ENCODE measurements at places on chromosomes 1 and 21.

GRCh38 chr1:203035111-203036000 lies 9.1 kb downstream of the PPFIA4 start:
- no peak for DNase-seq

DNA sequence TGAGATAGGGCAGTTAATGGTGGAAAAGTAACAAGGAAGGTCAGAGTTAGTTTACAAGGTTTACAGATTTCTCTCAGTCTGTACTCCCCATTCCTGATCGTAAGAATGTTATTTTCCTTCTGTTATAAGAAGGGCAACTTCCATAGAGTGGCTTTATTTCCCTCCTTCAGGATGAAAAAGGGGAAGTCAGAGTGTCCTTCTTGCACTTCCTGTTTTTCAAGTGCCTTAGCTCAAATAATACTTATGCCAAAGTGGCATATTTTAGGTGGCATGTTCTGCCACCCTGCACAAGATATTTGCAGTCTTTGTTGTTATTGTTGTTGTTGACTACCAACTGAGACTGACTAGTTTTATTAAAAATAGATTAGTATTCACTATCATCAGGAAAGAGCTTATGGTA lies 730.7 kb upstream of the ADGRL4 start:
- DNase-seq, result no peak

GRCh38 chr1:119310301-119310700 lies 58.3 kb upstream of the HAO2 start:
- no peak for DNase-seq

GRCh38 chr1:35611655-35612054 lies 29.7 kb downstream of the PSMB2 start:
- DNase-seq, result no peak

DNA sequence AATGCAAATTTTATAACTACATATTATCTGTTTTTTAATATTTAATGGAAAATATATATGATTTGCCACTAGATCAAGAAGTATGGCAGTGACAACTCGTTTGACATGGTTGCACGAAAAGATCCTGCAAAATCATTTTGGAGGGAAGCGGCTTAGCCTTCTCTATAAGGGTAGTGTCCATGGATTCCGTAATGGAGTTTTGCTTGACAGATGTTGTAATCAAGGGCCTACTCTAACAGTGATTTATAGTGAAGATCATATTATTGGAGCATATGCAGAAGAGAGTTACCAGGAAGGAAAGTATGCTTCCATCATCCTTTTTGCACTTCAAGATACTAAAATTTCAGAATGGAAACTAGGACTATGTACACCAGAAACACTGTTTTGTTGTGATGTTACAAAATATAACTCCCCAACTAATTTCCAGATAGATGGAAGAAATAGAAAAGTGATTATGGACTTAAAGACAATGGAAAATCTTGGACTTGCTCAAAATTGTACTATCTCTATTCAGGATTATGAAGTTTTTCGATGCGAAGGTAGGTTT lies 556 bp downstream of the IFI44 start:
- no peak for DNase-seq

GRCh38 chr1:30988045-30988444 lies 77.5 kb downstream of the PUM1 start:
- DNase-seq, result no peak

GRCh38 chr21:44958471-44959191 lies 18.8 kb downstream of the SLX9 start:
- no peak for DNase-seq

DNA sequence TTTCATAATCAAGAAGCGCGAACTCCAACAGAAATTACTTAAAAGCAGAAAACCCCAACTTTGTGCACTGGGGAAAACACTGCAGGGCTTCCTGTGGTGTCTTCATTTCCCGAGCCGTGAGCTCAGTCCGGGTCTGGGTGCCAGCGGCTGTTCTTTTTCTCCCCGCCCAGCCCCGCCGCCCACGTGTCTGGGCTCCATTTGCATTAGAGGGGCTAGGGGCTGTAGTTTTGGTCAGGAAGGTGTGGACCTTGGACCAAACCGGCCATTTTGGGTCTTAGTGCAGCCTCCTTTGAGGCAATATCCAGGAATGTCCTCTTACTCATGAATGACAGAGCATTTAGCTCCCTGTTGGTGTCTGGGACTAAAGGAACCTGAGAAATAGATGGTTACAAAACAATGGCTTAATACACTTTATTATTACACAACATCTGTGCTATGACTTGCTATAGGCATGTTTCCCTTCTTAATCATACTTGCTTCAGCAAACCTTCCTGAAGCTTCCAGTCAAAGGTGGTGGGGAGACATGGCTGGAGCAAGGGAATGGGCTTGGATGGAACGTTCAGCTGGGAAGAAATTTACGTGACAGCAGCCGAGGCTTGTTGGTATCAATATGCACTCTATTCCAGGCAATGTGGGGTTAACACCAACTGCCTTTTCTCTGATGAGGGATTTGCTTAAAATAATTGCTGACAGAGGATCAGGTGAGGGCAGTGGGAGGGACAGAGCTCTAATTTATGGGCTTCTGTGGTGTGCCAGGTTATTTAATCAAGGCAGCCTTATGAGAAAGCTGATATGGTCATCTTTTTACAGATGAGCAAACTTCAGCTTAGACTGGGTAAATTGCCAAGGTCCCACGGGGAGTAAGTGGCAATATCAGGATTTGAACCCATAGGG lies 1.1 kb downstream of the AGTRAP start:
- DNase-seq, result peak; percentile 88

DNA sequence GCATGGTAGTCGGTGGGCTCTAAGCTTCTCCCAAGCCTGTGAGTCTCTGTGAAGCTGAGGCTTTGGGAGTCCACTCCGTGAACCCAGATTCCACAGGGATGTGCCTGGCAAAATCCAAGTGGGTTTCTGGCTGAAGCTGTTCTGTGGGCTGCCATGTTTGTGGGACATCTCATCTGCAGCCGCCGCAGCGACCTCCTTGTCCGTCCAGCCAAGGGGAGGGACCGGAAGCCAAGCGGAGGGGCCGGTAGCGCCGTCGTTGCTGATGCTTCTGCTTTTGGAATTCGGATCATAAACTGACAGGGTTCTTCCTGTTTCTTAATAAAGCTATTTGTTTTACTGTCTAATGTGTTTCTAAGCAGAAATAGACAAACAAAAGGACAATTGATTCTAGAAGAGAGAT lies 13.3 kb downstream of the KIF26B start:
- DNase-seq, result peak; percentile 55

DNA sequence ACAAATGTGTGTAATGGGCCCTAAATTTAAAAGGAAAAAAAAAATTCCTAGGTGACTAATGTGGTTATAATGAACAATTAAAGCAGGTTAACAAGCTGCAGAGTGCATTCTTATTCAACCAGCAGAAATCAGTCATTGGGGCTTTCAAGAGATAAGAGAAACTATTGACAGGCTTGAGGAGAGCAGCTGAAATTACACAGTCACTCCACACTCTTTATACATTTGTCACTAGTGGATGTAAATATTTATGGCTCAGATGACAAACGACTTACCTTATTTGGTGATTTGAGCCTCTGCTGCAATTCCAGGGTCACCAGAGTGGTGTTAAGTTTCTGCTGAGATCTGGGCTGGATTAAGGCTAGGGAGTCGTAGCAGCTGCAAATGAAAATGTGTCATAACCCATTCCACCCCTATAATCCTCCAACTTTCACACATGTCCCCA lies 896.3 kb downstream of the TTLL7 start:
- DNase-seq, result no peak

DNA sequence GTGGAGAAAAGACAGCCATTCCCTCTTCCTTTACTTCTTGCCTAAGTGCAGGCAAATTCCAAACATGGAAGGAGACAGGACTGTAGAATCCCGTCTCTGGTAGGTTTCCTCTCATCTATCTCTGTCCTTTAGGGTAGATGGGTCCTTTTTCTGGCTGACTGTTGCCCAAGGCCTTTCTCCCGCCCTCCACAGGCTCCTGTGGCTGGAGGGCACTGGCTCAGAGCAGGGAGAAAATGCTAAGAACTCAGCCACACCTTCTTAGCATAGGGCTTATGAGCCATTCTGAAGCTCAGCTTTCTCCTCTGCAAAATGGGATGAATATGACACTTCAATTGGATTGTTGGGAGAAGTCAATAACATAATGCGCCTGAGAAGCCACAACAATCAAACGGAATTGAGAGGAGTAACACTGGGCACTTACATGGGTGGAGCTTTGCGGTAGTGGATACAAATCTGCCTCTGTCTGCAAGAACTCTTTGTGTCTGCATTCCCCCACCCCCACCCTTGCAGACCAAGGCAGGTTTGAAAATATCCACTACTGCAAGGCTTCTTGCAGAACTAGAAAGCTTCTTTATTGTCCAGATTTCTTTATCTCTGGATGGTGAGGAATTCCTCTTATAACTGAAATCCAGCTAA lies 94.7 kb downstream of the CSMD2 start:
- no peak for DNase-seq

- no peak for DNase-seq
These were observed 885 bp upstream of the SSBP3 start for GRCh38 chr1:54407154-54407403.

DNA sequence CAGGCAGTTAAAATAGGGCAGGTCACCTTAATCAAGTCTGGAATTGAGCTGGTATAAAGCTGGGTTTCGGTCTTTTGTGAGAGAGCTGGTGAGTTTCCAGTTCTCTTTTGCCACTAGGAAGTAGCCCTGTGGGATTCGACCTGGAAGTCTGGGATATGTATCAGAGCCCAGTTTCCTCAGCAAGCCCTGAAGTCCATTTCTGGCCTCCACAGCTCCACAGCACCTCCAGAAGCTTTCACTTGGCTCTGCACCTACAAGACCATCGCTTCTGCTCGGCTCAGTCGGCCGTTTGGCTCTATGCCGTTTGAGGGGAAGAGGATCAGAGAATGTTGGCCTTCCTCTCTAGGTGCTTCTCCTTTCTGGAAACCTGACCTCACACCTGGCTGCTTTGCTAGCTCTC lies 148.0 kb downstream of the GALNT2 start:
- DNase-seq, result peak; percentile 73

- DNase-seq, result peak; percentile 60
These were observed 61.2 kb downstream of the KCNN3 start for GRCh38 chr1:154808909-154809262.

- no peak for DNase-seq
These were observed at the start of gene MMEL1 for GRCh38 chr1:2632561-2633361. TSS of gene MMEL1 (minus strand) at chr1:2633016. CDS start at chr1:2629484, 3,532 bp downstream.

GRCh38 chr1:58903514-58904298 lies 119.9 kb upstream of the JUN start:
- DNase-seq, result peak; percentile 99

DNA sequence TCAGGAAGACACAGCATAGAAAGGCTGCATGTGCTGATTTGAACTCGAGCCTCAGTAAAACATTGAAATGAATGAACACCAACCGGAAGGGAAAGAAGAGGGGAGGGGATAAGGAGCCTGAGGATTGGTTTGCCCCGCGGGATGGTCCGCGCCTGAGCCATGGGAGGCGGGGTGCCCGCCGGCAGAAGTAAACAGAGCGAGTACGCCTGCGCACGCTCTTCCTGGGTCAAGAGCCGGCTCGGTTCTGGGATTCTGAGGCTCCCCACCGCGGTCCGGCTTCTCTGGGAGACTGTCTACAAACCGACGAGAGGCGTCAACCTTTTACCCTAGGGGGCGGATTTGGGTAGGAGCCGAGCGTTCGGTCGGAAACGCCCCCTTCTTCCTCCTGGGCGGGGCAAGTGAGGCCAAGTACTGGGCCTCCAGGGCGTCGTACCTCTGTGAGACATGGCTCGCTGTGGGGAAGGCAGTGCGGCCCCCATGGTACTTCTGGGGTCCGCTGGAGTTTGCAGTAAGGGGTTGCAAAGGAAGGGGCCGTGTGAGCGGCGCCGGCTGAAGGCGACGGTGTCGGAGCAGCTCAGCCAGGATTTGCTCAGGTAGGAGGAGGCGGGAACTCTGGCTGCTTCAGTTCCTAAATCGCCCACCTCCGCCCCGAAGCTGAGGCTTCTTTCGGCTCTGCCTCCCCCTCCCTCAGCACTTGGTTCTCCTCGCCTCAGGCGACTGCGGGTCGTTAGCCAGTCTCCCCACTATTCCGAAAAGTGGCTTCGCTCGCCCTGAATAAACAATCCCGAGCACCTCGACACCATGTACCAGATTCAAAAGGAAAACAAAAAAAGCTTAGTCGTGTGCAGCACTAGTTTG lies at the start of gene BTBD8:
TSS of gene BTBD8 (plus strand) at position 218 of the 858 bp plus-strand sequence. CDS start at position 445, 227 bp downstream.
- peak; percentile 89 for DNase-seq

- no peak for DNase-seq
These were observed 1.4 kb downstream of the C1orf94 start for GRCh38 chr1:34178072-34178471.

GRCh38 chr1:61950418-61950817 lies 208.1 kb downstream of the PATJ start:
- DNase-seq, result no peak

DNA sequence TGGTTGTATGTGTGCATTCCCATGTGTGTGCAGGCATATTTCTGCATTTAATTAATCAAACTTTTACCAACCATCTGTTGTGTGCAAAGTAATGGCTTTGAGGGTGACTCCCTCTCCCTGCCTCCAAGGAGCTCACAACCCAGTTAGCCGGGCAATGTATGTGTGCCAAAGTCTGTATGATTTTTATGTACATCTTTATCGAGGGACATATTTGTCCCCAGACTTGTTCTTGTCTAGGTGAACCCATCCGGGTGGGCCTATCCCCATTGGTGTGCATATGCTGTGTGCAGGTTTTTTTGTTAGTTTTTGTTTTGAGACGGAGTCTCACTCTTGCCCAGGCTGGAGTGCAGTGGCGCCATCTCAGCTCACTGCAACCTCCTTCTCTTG lies 1.8 kb downstream of the SYTL1 start:
- no peak for DNase-seq

GRCh38 chr21:42799516-42799915 lies 79.8 kb downstream of the WDR4 start:
- DNase-seq, result no peak

DNA sequence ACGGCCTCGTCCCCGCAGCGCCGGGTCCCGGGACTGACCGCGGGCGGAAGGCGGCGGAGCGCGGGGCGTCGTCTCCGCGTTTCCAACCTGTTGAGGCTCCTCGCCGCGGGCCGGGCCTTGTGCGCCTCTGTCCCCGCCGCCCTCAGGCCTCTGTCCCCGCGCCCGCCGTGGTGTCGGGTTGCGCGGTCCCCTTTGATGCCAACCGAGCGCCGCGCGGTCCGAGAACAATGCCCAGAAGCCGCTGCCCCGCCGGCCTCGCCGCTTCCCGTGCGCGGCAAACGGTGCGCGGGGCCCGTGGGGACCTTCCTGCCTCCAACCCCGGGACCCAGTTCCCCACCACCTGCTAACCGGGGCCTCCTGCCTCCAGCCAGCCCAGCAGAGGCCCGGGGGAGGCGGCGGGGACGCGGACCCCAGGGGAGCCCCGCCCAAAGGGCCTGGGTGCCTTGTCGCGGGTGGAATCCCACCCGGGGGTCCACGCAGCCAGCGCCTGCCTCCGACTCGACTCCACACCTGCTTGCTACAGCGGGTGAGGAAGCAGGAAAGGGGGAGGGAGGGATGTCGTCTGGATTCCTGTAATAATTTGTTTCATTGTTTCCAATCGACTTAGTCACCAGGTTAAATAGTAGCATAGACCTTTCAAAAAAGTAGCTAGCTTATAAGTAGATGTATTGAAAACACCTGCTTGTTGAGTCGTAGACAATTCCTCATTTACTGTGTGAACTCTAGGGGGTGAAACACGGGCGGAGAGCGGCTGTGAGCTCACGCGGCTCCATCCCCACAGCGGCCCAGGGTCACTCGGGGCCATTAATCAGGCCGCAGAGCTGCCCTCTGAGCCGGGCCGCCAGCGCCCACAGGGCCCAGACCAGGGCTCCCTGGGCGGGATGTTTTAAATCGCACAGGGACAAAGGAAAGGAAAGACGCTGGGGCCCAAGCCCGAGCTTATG lies 1.1 kb downstream of the COL18A1 start:
- peak; percentile 87 for DNase-seq
